Activated naive CD4-positive, alpha-beta T cell (primary cell): ENCODE measurements at places on chromosomes 11 and 22.

- no peak for DNase-seq
These were observed 105.5 kb downstream of the MYO18B start for GRCh38 chr22:25847451-25847850.

DNA sequence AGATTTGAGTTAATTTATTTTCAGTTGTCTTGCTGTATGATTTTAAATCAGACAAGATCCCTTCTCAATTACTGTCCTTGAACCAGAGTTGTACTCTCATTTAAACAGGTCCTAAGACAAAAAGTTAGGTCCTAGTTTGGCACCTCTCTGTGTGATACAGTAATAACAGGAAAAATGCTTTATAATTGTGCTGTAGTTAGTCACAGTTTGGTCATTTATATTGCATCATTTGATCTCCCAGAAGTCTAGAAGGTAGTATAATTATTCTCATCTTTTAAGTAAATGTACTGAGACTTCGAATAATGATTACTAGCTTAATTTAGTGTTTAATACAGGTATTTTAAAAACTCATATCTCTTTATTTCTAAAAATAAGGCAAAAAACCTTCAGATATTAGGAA is 18.1 kb upstream of the LUZP2 start:
- no peak for DNase-seq

DNA sequence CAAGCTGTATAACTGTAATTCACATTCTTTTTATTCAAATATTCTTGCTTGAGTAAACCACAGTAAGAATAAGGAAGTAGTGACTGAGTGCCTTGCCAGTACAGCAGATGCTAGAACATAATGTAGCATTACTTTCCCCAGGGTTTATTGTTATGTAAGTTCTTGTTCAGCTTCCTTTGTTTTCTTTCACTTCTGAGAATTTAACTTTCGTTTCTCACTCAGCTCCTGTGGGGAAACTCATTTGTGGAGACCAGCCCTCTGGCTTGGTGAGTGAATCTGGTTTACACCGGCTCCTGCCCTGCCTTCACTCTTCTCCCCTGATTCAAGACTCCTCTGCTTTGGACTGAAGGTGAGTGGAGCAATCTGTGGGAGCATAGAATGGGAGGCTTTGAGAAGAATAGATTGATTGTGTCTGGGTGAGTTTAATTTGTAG is at the start of gene TRIM22:
TSS of gene TRIM22 (plus strand) at position 240 of the 433 bp plus-strand sequence. CDS start 6,443 bp downstream, outside the sequence.
- DNase-seq: no peak

DNA sequence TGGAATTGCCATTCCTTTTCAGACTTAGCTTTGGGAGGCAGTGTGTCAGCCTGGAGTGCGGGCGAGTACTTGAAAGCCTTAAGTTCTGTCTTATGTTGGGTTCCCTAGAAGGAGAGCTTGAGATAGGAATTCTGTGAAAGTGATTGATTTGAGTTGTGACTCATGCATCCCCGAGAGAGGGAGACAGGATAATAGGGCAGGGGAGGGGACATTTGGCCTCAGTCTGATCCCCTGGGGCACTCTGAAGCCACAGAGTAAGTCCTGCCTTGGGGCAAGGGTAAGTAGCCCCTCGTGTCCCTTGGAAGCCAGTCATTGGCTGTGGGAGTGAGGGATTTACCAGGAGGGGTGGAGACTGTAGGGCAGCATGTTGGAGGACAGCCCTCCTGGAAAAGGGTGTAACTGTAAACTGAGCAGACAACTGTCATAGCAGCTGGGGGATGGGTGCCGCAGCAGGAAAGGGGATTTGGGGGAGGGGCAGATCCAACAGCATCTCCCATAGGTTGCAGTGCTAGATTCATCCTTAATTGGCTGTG is 44.0 kb downstream of the KIAA1671 start:
- DNase-seq: no peak

- DNase-seq: no peak
These were observed 74.9 kb upstream of the NARS2 start for GRCh38 chr11:78649361-78650215.

DNA sequence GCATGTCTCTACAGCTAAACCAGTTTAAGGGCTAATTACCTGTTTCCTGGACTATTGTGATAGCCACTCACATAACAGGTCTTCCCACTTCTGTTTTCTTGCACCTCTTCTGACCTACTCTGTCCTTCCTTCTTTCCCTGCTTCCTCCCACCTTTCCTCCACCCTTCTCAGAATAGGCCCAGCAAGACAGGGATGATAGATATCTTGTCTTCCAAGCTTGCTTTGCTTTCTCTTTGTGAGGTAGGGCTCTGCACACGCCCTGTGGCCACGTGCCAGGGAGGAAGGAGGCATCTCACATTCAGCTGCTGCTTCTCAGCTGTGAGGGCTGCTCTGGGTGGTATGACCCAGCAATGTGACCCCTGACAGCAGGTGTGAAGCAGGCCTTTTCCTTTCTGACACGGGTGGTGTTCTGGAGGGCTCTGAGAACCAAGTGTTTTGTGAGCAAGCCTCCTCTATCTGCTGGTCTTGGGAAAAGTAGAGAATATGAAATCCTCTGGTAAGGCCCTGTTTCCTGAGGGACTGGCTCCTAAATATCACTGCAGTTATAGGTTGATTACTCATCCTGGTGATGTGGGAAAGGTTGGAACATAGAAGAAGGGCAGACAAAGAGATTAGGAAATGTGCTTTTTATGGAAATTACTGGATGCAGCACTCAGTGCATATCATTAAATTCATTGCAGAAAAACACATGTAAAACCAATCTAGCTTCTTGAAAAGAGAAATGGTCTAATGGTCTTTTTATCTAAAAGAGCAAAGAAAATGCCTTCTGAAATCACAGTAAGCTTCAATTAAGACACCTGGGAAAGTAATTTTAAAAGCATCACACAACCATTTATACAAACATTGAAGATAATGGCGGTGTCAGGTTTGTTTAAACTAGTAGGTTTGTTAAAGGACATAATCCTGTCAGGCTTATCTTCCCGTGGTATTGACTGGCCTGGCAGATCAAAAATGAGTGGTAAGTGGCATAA is 8.5 kb downstream of the AMOTL1 start:
- no peak for DNase-seq

- no peak for DNase-seq
These were observed 9.8 kb downstream of the RAB30 start for GRCh38 chr11:83061883-83062282.

DNA sequence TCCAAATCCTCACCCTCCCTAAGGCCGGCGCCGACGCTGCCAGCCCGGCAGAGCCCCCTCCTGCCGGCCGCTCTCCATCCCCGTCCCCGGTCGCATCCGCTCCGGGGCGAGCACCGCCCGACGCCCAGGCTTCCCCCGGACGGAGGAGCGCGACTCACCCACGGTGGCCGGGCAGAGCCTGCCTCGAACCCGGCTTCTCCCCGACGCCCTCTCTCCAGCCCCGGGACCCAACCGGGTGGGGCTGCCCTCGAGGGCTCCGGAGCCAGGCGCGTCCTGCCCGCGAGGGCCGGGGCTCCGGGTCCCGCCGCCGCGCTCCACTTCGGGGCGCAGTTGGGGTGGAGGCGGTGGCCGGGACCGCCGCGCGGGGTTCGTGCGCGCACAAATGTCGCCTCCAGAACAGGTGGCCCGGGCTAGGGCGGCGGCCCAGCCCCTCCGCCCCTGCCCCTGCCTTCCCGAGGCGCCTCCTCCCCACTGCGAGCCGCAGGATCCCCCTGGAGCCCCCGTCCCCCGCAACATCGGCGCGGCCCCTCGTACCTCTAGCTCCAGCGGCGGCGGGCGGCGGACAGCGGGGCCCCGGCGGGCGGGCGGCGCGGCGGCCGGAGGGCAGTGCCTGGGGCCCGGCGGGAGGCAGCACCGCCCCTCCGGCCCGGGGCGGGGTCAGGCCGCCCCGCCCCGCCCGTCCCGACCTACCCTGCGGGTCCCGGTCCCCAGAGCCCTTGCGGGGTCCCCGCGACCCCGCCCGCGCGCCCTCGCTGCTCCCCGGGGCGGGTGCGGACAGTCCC is at the start of gene A4GALT:
TSS of gene A4GALT (minus strand) at position 608 of the 782 bp plus-strand sequence. CDS start 26,919 bp downstream, outside the sequence.
- no peak for DNase-seq

- DNase-seq: no peak
These were observed 51.5 kb downstream of the IRAG1 start for GRCh38 chr11:10641912-10642697.

DNA sequence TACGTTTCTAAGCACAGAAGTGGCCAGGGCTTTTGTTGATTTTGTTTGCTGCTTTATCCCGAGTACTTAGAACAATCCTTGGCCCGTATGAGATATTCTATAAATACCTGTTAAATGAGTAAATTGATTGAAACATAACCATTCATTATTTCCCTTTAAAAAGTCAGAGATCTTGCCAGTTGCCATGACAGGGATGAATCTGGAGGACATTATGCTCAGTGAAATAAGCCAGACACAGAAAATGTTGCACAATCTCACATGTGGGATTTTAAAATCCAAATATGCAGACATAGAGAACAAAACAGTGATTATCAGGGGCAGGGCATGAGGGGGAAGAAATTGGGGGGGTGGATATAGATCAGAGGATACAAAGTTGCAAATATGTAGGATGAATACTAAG is 1240.1 kb downstream of the LRRC4C start:
- DNase-seq: no peak

DNA sequence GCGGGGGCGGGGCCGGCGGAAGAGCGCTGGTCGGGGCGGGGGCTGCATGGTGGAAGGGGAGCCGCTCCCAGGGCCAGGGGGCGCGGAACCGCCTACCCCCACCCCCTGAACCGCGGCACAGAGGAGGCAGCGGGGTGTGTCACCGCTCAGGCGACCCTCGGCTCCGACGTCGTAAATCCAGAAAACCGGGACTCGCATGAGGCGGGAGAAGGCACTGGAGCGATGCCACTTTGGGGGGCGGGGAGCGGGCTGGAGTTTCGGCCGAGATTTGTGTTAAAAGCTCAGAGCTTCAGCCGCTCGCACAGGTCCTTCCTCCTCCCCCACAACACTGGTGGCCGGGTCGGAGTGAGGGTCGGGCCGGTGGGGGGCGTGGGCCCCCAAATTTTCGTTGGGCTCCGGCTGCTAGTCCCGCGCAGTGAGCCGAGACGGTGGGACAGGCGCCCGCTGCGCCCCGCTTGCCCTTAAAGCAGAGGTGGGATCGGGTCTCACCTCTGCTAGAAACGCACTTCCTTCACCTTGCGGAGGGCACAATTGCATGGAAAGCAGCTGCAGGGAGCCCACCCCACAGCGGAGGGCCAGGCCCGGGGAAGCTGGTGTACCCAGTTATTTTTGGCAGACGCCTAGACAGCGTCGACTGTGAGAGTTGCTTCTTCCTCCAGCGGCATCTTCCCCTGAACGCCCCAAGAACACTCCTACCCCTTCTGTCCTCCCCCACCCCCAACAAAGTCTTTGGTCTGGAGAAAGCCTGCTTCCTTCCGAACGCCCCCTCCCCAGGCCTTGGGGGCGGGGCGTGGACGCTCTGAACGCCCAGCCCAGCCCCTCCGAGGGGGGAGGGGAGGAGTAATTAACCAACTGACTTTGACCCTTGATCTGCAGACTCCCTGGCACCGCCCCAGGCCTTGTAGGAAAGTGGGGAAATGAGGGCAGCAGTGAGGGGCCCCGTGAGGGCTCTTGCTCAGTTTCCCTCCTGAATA is 1.1 kb downstream of the OVOL1 start:
- no peak for DNase-seq

DNA sequence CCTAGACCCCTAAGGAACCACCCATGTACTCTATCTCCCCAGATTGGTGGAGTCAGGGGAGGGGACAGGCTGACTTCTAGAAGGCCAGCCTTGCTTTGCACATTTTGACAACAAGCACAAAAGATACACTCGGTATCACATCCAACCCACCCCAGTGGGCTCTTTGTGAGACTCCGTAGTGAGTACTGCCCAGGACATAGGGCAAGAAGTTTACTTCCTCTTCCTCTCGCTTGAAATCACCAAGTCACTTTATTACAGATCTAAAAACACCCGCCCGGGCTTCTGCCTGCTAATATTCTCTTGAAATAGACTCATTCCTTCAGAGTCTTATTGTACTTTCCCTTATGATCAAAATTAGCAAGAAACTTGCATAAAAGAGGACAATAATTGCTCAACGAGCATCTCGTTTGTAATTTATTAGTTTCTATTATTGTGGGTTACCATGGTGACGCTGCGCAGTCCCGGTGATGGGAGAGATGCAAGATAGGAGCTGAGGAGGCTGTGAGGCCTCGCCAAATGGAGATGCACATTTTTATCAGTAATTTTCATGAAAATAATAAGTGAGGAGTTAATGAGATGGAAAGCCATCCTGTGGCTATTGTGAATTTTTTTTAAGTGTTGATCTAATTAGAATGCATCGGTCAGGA is 96.9 kb downstream of the FEZ1 start:
- no peak for DNase-seq

DNA sequence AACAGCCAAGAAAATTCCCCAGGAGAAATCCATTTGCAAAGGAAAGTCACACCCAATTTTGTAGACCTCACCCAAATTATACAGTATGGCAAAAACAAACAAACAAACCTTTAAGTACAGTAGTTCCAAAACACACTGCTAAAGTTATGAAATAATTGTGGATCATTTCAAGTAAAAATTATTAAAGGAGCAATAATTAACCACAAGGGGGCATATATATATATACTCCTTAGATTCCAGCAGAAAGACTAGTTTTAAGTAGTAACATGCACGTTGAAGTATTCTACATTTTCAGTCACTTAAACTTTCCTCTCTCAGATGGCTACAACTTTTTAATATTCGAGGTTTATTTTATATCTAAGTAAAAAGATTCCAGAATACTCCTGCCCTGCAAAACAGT is 26.8 kb downstream of the RNF141 start:
- DNase-seq: no peak

DNA sequence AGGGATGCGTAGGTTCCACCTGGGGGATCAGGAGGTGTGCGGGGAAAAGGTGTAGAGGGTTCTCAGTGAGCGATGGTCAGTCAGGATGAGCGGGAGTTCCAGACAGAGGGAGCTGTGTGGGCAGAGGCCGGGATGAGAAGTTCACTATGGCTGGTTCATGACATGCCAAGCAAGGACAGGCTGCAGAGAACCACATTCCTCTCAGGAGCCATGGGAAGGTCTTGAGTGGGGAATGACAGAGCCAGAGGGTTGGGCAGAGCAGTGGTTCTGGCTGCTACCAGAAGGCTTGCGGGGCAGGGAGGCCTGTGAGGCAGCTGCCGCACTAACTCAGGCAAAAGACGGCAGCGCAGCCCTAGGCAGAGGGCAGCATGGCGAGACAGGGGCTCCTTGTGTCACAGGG is 66.1 kb downstream of the SCUBE1 start:
- no peak for DNase-seq

DNA sequence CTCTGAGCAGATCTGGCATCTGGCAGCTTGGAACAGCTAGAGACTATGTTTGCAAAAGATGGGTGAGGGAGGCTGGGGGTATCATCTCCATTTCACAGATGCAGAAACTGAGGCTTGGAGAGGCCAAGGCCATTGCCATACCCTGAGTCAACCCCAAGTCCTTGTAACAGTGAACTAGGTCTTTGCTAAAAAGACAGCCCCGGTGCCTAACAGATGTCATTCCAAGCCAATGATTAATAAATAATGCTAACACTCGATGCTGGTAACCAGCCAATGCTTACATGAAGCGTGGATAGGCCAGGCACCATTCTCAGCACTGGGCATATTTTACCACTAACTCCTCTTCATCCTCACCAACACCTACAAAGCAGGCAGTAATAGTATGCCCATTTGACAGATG is 164.0 kb downstream of the MN1 start:
- DNase-seq: no peak
